ENCODE measurements at places on chromosomes 3 and 15. TPM values are rescaled to one million over a fixed set of nuclear protein-coding genes. Genes with fewer than 3 reads are reported as not detected.

DNA sequence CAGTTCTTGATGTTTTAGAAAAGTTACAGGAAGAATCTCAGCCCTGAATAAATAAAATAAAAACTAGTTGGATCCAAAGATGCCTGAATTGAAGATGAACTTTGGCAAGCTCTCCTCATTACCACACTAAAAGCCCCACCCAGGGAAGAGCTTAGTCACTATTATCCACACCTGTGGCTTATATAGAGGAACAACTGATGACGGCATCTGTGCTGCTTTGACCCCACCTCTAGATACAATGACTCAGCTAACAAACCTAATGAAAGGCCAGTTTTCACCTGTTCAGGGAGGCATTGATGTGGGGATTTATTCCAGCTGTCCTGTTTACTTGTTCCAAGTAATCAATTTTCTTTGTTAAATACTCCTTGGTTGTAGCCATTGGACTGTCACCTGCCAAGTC lies 604.7 kb upstream of the EPHA6 start:
- no peaks in the 10 kb centered on the region for H3K27me3 ChIP-seq
- H3K4me1 ChIP-seq: no peaks in the 10 kb centered on the region
- DNase-seq: no peak
- no peaks in the 10 kb centered on the region for H3K36me3 ChIP-seq

- H3K36me3 ChIP-seq: no peaks in the 10 kb centered on the region
- no peak overlapping the region for H3K4me3 ChIP-seq
- H3K27me3 ChIP-seq: no peaks in the 10 kb centered on the region
- no peak for DNase-seq
- no peaks in the 10 kb centered on the region for H3K4me1 ChIP-seq
- H3K27ac ChIP-seq: no peak overlapping the region
Measured at GRCh38 chr15:57735431-57735830, 28.9 kb downstream of the POLR2M start.

GRCh38 chr3:193593668-193594030 lies 641 bp downstream of the OPA1 start:
- no peaks in the 10 kb centered on the region for H3K27me3 ChIP-seq
- DNase-seq: no peak
- peaks cover 46% of the 10 kb centered on the region for H3K4me1 ChIP-seq
- peaks cover 12% of the 10 kb centered on the region for H3K36me3 ChIP-seq
- H3K4me3 ChIP-seq: peak overlapping the region; percentile 87
- peak overlapping the region; percentile 55 for H3K27ac ChIP-seq

GRCh38 chr15:62050115-62050514 lies 10.1 kb downstream of the VPS13C start:
- H3K27me3 ChIP-seq: no peaks in the 10 kb centered on the region
- no peak for DNase-seq
- H3K27ac ChIP-seq: no peak overlapping the region
- H3K4me3 ChIP-seq: no peak overlapping the region
- H3K36me3 ChIP-seq: no peaks in the 10 kb centered on the region
- no peaks in the 10 kb centered on the region for H3K4me1 ChIP-seq

DNA sequence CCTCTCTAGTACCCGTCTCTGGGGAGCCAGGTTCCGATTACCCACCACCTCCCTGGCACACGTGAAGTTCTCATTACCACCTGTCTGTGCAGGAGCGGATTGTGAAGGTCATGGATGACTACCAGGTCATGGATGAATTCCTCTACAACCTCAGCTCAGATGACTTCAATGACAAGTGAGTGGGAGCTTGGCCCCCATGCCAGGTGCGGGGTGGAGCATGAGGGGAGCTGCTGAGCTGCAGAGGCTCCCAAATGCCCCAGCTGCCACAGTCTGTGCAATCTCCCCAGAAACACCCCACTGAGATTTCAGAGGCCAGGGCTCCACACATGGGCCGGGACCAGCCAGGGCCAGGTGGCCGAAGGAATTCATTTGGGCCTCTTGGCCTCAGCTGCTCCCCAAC lies 34.3 kb downstream of the DNAH1 start:
- no peak overlapping the region for H3K27ac ChIP-seq
- H3K4me3 ChIP-seq: no peak overlapping the region
- peaks cover 98% of the 10 kb centered on the region for H3K36me3 ChIP-seq
- H3K4me1 ChIP-seq: no peaks in the 10 kb centered on the region
- DNase-seq: no peak

- no peaks in the 10 kb centered on the region for H3K27me3 ChIP-seq
- H3K4me3 ChIP-seq: no peak overlapping the region
- no peaks in the 10 kb centered on the region for H3K36me3 ChIP-seq
- DNase-seq: no peak
- no peak overlapping the region for H3K27ac ChIP-seq
- H3K4me1 ChIP-seq: no peaks in the 10 kb centered on the region
Measured at GRCh38 chr3:117754058-117754457, 1044.5 kb downstream of the TUSC7 start.

- H3K27ac ChIP-seq: peak overlapping the region; percentile 6
- DNase-seq: no peak
- H3K27me3 ChIP-seq: no peaks in the 10 kb centered on the region
- H3K36me3 ChIP-seq: peaks cover 15% of the 10 kb centered on the region
- H3K4me1 ChIP-seq: no peaks in the 10 kb centered on the region
Measured at GRCh38 chr3:112350018-112350810, 17.3 kb downstream of the CD200 start.

DNA sequence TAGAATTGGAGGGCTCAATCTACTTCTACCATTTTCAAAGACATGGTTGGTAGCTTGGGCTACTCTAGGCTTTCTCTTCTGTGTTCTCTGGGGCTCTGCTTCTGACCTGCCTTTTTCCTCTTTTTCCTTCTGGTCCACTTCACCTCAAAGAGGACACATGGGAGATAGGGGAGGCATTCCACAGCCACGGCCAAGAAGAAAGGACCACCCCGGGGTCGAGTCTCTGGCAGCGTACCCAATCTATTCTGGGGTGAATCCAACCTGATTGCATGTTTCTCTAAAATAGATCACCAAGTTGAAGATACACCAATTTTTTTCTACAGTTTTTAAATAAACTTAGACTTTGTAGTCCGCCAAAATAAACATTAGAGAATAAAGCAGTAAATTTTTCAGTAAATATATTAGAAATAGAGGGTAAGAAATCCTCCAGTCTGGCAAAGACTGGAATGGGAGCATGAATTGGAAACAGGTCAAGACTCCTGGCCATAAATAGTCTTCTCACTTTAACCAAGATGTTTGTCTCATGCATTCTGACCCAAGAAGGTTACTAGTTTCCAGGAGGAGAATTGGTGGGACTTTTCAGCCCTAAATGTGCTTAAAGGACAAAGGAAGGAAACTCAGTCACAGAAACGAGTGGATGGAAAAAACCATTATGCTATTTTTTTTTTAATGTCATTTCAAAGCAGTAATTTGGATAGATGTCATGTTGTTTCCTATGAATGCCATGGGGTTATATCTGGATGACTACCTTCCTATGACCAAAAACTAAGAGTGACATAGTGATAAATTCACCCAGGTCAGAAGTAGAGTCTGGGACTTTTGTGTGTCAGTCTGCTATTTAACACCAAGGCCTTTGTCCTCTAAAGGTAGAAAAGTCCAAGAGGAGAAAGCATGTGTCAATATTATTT lies 71.3 kb upstream of the PHLDB2 start:
- H3K27ac ChIP-seq: peak overlapping the region; percentile 74
- H3K36me3 ChIP-seq: no peaks in the 10 kb centered on the region
- no peak for DNase-seq
- no peaks in the 10 kb centered on the region for H3K27me3 ChIP-seq

DNA sequence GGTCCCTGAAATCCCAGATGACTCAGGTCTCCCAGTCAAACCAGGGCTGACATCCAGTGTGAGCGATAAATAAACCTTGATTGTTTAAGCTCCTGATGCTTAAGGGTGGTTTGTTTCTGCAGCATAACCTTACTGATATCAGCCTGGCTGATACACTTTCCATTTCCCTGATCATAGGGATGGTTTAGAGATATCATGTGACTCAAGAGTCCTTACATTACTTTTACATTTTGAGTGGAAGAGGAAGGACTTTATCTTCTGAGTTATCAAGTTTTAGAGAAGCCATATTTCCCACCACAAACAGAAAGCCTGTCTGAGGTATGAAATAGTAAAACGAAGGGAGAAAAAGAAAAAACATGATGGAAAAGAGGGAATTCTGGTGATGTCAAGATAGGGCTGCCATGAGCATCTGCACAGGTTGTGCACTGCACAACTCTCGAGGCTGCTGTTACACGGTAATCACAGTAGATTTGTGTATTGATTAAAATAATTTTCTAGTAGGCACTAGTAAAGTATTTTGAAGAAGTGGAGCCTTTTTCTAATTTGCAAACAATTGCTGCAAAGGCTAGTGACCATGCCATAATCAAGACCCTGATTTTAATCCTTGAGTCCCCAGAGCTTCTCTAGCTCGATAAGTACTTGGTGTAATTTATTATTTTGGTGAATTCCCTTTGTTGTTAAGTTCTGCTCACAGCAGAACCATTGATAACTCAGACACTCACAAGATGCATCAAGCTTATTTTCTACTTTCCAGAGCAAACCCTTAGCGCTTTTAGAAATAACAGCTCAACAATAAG lies 34.1 kb upstream of the FBLN2 start:
- H3K27me3 ChIP-seq: no peaks in the 10 kb centered on the region
- H3K4me1 ChIP-seq: peaks cover 7% of the 10 kb centered on the region
- H3K36me3 ChIP-seq: no peaks in the 10 kb centered on the region
- H3K27ac ChIP-seq: peak overlapping the region; percentile 78
- DNase-seq: no peak

GRCh38 chr15:45111390-45112142 lies 2.4 kb downstream of the DUOX2 start:
- H3K27ac ChIP-seq: no peak overlapping the region
- no peak for DNase-seq
- H3K27me3 ChIP-seq: peaks cover 2% of the 10 kb centered on the region
- H3K36me3 ChIP-seq: no peaks in the 10 kb centered on the region
- H3K4me3 ChIP-seq: no peak overlapping the region

- H3K36me3 ChIP-seq: no peaks in the 10 kb centered on the region
- DNase-seq: no peak
- H3K4me3 ChIP-seq: no peak overlapping the region
Measured at GRCh38 chr3:139756529-139757103, 78.8 kb upstream of the NMNAT3 start.

DNA sequence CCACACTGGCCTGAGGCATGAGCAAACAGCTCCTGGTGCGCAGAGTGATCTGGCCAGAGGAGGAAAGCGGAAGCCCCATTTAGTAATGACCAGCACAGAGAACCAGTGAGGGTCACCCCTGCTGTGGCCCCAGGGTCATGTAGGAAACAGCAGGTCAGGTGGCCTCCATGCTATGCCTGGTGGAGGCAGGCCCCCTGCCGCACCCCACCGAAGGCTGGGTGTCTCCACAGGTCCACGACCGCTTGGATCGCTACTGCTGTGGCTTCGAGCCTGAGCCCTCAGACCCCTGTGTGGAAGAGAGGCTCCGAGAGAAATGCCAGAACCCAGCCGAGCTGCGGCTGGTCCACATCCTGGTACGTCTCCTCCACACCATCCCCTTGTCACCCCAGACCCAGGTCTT lies 52.6 kb downstream of the POMGNT2 start:
- no peak overlapping the region for H3K27ac ChIP-seq
- no peaks in the 10 kb centered on the region for H3K27me3 ChIP-seq
- peak; percentile 0 for DNase-seq
- no peaks in the 10 kb centered on the region for H3K4me1 ChIP-seq
- H3K4me3 ChIP-seq: no peak overlapping the region
- H3K36me3 ChIP-seq: no peaks in the 10 kb centered on the region

GRCh38 chr3:47731061-47731460 lies 50.6 kb downstream of the SMARCC1 start:
- H3K27me3 ChIP-seq: no peaks in the 10 kb centered on the region
- peaks cover 88% of the 10 kb centered on the region for H3K36me3 ChIP-seq
- no peak overlapping the region for H3K4me3 ChIP-seq
- H3K27ac ChIP-seq: no peak overlapping the region
- H3K4me1 ChIP-seq: no peaks in the 10 kb centered on the region
- DNase-seq: no peak

- no peak for DNase-seq
- no peak overlapping the region for H3K27ac ChIP-seq
- no peaks in the 10 kb centered on the region for H3K36me3 ChIP-seq
- no peaks in the 10 kb centered on the region for H3K4me1 ChIP-seq
Measured at GRCh38 chr3:61300006-61300380, 48.7 kb upstream of the FHIT start.

SLC12A8 gene
- total RNA-seq: 0.90 TPM

KCNAB1 gene
- 7.1 TPM for total RNA-seq

DGKG gene
- 5.7 TPM for total RNA-seq
